KBM-7 (cell line): ENCODE measurements at places on chromosomes 5 and 9.

DNA sequence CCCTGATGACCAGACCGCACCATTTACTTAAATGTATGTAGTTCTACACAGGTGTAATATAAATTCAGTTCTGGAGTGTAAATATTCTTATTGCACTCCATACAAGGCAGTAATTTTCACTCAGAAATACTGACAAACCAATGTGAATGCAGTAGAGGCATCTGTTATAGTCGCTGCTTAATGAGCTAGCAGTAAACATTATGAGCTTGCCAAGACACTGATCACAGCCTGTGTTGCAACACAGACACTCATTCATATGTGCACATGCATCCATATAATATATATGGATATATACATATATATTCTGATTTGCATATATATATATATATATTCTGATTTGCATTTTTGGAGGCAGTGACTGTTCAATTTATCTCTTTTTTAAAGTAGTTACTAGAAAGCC lies 435.1 kb upstream of the ST8SIA4 start:
- no peak for DNase-seq

DNA sequence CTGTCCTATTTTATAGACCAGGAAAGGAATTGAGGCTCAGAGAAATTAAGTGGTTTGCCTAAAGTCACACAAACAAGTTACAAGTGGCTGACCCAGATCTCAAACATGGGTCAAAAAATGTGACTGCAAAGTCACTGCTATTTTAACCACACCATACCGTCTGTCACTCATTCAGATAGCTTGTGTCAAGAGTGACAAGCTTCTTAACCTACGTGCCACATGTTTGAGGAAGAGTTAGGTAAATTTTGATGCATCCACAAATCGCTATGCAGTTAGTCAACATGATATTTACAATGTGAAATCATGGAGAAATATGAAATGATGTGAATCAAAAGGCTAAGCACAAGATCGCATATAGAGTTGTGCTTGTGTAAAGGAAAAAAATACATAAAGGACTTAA lies 22.7 kb upstream of the GNE start:
- DNase-seq: no peak

- peak; percentile 45 for DNase-seq
Observed at GRCh38 chr5:21802869-21803490, 1050.2 kb downstream of the CDH12 start.

DNA sequence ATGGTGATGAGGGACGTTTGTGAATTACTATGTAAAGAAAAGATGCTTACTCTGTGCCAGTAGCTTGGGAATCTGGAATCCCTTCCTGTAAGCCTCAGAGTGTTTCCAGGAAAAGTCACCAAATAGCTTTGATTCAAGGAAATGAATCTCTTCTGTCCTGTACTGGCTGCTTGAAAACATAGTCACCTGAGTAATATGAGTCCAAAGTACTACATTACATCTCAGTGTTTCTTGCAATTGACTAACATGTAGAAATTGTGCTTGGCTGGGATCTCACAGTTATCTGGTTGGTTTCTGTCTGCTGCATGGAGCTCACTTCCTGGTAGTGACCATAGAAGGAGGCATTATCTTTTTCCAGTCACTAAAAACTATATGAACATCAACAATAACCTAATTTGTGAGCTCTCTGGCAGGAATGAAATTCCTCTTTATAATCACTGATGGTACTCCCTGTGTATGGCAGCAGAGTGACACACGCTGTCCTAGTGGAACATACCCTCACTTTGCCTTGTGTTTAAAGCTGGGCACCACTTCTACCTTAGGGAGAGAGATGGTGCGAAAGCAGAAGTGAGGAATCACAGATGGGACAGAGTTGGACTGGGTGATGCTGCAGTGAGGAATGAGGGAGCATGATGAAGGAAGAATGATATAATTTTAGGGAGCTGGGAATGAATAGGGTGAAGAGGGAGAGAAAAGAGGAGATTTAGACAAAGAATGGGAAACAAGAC lies 568.5 kb downstream of the RAB3C start:
- no peak for DNase-seq

GRCh38 chr9:110077925-110078324 lies 130.0 kb downstream of the C9orf152 start:
- DNase-seq: no peak

DNA sequence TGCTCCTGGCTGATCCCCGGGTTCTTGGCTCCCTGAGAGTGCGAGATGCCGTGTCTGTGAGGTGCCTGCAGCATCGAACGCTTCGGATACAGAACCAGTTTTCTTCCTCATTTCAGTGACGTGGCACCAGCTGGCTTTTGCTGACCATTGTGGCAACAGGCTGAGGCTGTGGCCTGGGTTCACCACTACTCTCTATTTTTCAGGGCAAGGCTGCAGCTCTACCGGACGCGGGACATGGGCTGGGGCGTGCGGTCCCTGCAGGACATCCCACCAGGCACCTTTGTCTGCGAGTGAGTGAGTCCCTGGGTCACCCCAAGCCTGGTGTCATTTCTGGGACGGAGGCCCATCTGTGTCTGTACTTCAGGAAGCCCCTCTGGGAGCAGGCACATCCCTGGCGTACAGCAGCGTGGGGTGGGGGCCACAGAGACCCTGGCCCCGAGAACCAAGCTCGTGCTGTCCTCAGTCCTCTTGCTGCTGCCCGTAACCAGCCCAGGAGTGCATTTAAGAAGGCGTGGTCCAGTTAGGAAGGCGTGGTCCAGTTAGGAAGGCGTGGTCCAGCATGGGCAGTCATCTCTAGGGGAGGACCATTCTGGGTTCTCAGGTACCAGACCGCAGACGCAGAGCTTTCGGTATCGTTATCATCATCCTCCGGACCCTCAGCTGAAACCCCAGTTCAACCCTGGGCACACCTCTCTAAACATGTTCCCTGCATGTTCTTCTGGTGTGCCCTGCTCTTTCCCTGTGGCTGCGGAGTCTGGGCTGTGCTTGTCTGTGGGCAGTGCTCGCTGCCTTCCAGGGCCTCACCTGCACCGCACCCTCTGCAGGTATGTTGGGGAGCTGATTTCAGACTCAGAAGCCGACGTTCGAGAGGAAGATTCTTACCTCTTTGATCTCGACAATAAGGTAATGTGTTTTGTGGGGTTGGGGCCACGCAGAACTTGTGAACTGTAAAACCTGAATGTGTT lies 60.1 kb upstream of the CACNA1B start:
- DNase-seq: no peak

DNA sequence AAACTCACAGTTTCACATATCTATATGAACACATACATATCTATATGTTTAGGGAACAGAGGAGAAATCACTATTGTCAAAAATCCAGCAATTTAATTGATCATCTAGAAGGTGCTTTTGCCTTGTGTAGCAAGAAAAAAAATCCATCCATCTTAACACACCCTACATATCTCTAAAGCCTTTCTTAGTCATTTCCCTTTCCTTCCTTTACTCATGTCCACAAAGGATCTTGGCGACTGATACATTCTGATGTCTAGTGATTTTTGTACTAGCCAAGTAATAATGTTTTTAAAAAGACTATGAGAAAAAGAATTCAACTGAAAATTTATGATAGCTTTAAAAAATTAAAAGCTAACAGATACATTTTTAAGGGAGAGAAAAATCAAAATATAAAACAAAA lies 22.5 kb downstream of the ZDHHC21 start:
- DNase-seq: no peak

GRCh38 chr5:113213551-113214425 lies 221.0 kb downstream of the TSSK1B start:
- peak; percentile 8 for DNase-seq

DNA sequence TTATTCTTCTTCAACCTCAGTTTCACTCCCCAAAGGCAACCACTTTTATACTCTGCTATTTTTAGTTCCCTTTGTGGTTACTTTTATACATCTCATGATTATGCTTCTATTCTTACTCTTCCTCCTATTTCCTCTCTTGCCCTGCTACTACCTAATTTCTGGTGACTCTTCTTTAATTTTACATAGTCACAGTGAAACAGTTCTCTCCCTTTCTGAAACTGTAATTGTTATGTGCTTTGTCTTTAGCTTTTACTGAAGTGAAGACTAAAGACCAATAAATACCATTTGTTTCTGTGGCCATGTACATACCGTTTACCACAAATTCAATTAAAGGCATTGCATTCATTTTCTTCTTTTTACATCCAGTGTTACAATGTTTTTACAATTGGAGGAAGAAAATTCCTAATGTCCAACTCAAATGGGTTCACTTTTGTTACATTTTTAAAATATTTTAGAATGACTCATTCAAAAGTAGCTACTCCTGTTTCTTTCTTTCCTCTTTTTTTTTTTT lies 410.6 kb downstream of the PSAT1 start:
- DNase-seq: peak; percentile 51

GRCh38 chr5:14415024-14415697 lies 166.4 kb upstream of the OTULINL start:
- no peak for DNase-seq

DNA sequence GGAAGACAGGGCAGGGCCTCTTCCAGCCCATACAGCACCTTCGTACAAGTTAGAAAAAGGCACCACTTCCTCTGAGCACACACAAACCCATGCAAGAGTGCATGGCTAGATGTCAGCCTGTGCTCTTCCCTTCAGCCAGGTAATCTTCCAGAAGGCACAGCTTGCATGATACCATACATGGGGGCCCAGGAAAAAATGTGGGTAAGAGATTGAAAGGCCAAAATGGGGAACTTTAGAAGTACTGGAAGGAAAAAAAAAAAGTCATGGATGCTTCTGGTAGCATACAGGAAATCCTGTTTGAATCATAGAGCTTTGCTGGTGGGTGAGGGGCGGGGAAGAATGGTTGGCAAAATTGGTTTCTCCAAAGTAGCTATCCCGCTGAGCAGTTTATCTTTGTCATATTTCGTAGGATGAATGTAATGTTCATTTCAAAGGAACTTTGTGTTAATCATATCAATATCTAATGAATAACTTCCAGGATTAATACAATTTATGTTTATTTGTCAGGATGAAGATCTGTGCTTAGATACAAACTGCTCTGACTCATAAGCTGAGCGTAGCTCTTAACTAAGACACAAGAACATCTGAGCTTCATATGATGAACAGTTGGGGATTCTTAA lies 78.2 kb upstream of the MAP3K1 start:
- peak; percentile 87 for DNase-seq

- no peak for DNase-seq
Observed at GRCh38 chr9:128552744-128553440, 505 bp downstream of the SPTAN1 start.

DNA sequence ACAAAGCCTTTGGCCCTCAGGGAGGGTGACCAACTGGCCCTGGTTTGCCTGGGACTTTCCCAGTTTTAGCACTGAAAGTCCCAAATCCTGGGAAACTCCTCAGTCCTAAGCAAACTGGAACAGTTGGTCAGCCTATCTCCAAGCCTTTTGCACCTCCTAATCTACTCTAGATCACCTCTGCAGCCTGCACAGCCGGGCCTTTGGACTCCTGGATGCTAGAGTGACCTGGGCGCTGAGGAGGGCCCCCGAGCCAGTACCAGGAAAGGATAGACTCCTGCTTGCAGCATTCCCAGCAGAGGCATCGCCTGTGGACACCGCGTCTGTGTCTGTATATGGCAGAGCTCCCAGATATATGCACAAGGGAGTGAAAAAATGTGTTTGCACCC lies 15.1 kb downstream of the IRF1 start:
- no peak for DNase-seq

- DNase-seq: no peak
Observed at GRCh38 chr9:7988644-7989280, 189.2 kb upstream of the DMAC1 start.

DNA sequence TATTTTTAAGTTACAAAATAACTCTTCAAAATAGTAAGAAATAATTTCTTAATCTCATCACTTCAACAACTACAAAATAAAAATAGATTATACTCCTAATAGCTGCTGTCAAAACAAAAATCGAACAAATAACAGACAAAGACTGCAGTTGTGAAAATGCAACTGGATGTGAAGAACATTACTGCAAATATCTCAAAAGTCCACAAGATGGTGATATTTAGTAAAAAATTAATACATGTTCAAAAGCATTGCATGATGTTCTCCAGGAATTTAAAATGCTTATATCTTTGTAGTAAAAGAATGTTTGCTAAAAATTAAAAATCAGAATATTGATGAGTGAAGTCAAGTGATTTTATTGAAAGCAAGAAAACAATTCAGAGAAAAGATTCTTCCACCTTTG lies 66.2 kb downstream of the MPDZ start:
- no peak for DNase-seq

- no peak for DNase-seq
Observed at GRCh38 chr5:160315968-160316367, 3.6 kb upstream of the CCNJL start.

GRCh38 chr5:59727186-59727585 lies 166.3 kb downstream of the PDE4D start:
- no peak for DNase-seq

GRCh38 chr5:69493396-69494133 lies 975 bp downstream of the OCLN start:
- DNase-seq: peak; percentile 62

- no peak for DNase-seq
Observed at GRCh38 chr5:126866851-126867636, 90.1 kb downstream of the LMNB1 start.

DNA sequence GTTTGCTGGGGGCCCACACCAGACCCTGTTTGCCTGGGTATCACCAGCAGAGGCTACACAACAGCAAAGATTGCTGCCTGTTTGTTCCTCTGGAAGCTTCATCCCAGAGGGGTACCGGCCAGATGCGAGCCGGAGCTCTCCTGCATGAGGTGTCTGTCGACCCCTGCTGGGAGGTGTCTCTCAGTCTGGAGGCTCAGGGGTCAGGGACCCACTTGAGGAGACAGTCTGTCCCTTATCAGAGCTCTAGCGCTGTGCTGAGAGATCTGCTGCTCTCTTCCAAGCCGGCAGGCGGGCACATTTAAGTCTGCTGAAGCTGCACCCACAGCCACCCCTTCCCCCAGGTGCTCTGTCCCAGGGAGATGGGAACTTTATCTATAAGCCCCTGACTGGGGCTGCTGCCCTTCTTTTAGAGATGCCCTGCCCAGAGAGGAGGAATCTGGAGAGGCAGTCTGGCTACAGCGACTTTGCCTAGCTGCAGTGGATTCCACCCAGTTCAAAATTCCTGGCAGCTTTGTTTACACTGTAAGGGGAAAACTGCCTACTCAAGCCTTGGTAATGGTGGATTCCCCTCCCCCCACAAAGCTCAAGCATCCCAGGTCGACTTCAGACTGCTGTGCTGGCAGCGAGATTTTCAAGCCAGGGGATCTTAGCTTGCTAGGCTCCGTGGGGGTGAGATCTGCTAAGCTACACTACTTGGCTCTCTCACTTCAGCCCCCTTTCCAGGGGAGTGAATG lies 206.0 kb upstream of the TLX3 start:
- DNase-seq: no peak

- DNase-seq: peak; percentile 26
Observed at GRCh38 chr5:135174315-135175096, 140.5 kb upstream of the PITX1 start.

GRCh38 chr5:109258755-109259154 lies 151.0 kb downstream of the PJA2 start:
- DNase-seq: no peak

GRCh38 chr5:150778517-150779396 lies at the start of gene SMIM3:
SMIM3 (plus strand) TSS chr5:150778757; CDS start chr5:150795441, 16,684 bp downstream.
- DNase-seq: peak; percentile 73

DNA sequence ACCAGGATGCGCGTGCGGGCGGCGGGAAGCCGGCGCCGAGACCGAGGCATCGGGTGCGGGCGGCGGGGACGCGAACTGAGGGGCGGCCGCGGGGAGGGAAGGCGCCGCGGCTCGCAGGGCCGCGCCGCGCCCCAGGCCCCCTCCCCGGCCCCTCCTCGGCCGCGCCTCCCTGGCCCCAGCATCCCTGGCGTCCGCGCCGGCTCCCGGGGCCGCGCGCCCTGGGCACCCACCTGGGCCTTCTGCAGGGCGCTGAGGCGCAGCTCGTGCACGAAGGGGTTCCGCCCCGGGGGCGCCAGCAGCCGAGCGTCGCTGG lies 324 bp downstream of the LPCAT1 start:
- DNase-seq: no peak

- no peak for DNase-seq
Observed at GRCh38 chr5:102800427-102800826, 45.3 kb downstream of the PAM start.
